ENCODE measurements at places on chromosomes 3 and 15.
A peak's percentile ranks its signal among the peaks of the same experiment; 100 is the strongest.

GRCh38 chr3:8307545-8308110 lies 194.0 kb upstream of the LMCD1 start:
- no peak for DNase-seq
- H3K27ac ChIP-seq: no peak overlapping the region
- H3K4me1 ChIP-seq: peaks cover 4% of the 10 kb centered on the region
- no peaks in the 10 kb centered on the region for H3K27me3 ChIP-seq
- peaks cover 5% of the 10 kb centered on the region for H3K36me3 ChIP-seq

GRCh38 chr3:13655061-13655913 lies 106.4 kb downstream of the FBLN2 start:
- H3K27ac ChIP-seq: no peak overlapping the region
- H3K4me1 ChIP-seq: no peaks in the 10 kb centered on the region
- H3K36me3 ChIP-seq: no peaks in the 10 kb centered on the region

GRCh38 chr3:141434255-141434654 lies 52.6 kb upstream of the RASA2 start:
- no peak for DNase-seq
- no peak overlapping the region for H3K4me3 ChIP-seq
- H3K27ac ChIP-seq: no peak overlapping the region
- no peaks in the 10 kb centered on the region for H3K27me3 ChIP-seq
- H3K4me1 ChIP-seq: no peaks in the 10 kb centered on the region
- no peaks in the 10 kb centered on the region for H3K36me3 ChIP-seq

DNA sequence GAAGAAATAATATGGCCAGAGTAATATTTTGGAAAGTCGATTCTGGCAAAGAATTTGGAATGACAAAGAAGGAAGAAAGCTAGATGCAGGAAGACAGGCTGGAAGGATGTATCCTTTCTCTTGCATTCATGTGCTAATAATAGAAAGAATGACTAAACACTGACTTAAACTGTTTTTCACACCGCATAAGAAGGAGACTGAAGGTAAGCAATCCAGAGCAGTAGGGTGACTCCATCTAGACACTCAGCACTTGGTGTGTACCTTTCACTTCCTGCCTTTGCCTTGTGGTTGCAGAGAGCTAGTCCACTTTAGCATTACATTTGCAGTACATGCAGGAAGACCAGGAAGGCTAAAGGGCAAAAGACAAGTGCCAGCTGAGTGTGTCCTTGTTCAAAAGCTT lies 234.6 kb downstream of the RBMS3 start:
- H3K4me1 ChIP-seq: peaks cover 9% of the 10 kb centered on the region
- H3K36me3 ChIP-seq: no peaks in the 10 kb centered on the region
- H3K27me3 ChIP-seq: no peaks in the 10 kb centered on the region
- peak overlapping the region; percentile 36 for H3K27ac ChIP-seq

- no peak overlapping the region for H3K4me3 ChIP-seq
- no peak overlapping the region for H3K27ac ChIP-seq
- no peaks in the 10 kb centered on the region for H3K27me3 ChIP-seq
- no peaks in the 10 kb centered on the region for H3K36me3 ChIP-seq
- no peaks in the 10 kb centered on the region for H3K4me1 ChIP-seq
Observed at GRCh38 chr3:39011191-39011736, 40.5 kb downstream of the SCN11A start.

- DNase-seq: no peak
- no peak overlapping the region for H3K4me3 ChIP-seq
- no peaks in the 10 kb centered on the region for H3K36me3 ChIP-seq
Observed at GRCh38 chr3:13858768-13859520, 20.9 kb downstream of the WNT7A start.

- no peak overlapping the region for H3K4me3 ChIP-seq
- no peaks in the 10 kb centered on the region for H3K36me3 ChIP-seq
- no peaks in the 10 kb centered on the region for H3K27me3 ChIP-seq
Observed at GRCh38 chr15:94253742-94254141, 22.4 kb downstream of the MCTP2 start.

DNA sequence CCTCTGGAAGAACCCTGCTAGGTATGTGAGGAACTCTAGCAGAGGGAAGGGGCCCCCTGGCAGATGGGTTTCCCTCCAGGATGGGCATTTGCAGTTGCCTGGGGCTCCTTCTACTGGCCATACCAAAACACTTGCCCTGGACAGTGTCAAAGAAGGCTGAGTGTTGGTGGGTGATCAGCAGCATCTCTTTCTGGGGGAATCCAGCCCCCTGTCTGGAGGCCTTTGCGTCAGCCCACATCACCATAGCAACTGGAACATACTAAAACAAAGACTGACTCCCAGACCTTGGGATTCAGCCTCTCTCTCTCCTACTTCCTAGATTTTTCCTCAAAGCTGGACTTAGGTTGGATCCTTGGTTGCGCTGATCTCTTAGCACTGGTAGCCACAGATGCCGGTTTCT lies 8.1 kb downstream of the CEMIP start:
- H3K27me3 ChIP-seq: no peaks in the 10 kb centered on the region
- H3K4me3 ChIP-seq: no peak overlapping the region
- H3K4me1 ChIP-seq: no peaks in the 10 kb centered on the region
- DNase-seq: peak; percentile 45

DNA sequence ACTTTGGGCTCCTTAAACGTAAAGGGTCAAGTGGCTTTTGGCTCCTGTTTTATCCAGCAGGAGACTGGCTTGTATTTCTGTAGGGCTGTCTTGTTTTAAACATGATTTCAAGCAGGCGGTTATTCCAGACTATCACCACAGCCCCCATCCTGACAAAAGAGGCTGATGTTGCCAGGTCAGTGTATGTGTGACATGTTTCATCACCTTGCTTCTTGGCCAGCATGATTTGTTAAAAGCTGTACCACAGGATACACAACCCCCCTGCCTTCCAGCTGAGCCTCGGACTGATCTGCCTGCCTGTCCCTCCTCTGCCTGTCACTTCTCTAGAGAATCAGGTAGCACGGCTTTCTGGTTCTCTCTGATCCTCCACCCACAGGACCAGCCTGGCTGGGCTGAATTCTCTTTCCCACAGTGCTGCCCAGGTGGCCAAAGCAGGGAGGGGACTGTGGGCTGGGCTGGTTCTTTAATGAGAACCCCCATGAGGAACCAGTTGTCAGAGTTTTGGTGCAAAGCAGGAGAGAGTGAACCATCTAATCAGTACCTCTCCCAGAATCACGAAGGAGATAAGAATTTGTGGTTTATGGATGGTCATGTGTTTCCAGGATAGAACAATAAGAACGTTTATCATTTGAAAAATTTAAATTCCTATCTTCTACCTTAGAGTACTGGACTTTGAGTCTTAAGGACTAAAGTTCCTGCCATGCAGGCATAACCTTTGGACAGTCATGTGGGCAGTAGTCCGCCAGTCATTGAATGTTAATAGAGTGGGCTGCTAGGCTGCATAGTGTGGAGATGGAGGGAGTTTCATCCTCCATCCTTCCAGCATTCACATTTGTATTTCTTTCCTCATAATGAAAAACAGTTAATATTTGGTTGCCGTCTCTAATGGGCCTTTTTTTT lies 8.8 kb downstream of the ABHD6 start:
- no peak overlapping the region for H3K4me3 ChIP-seq
- no peaks in the 10 kb centered on the region for H3K4me1 ChIP-seq
- H3K27me3 ChIP-seq: no peaks in the 10 kb centered on the region
- no peak for DNase-seq

GRCh38 chr15:36898536-36899126 lies 201.7 kb downstream of the MEIS2 start:
- no peaks in the 10 kb centered on the region for H3K36me3 ChIP-seq
- no peak overlapping the region for H3K27ac ChIP-seq
- H3K27me3 ChIP-seq: no peaks in the 10 kb centered on the region
- H3K4me3 ChIP-seq: peak overlapping the region; percentile 56

- no peaks in the 10 kb centered on the region for H3K4me1 ChIP-seq
- no peak overlapping the region for H3K4me3 ChIP-seq
- no peaks in the 10 kb centered on the region for H3K27me3 ChIP-seq
- no peak for DNase-seq
Observed at GRCh38 chr15:39165020-39165706, 415.7 kb upstream of the THBS1 start.

DNA sequence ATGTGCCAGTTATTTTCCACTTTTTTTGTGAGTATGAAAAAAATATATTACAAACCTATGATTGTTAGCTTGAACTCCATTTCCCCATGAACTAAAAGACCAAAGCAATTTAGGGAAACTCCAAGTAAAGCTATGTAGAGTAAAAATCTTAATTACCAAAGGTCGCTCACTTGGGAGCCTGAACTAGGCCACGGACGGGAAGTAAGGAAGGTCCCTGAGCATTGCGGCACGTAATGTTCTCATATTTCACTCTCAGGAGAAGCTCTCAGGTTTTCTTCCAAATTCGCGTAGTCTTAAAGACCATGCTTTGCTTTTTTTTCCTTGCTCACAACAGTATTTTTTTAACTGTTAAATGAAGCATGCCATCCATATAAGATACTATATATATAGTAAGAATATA lies 215.3 kb upstream of the RARB start:
- no peak for DNase-seq
- no peak overlapping the region for H3K4me3 ChIP-seq
- no peaks in the 10 kb centered on the region for H3K27me3 ChIP-seq
- no peaks in the 10 kb centered on the region for H3K4me1 ChIP-seq

DNA sequence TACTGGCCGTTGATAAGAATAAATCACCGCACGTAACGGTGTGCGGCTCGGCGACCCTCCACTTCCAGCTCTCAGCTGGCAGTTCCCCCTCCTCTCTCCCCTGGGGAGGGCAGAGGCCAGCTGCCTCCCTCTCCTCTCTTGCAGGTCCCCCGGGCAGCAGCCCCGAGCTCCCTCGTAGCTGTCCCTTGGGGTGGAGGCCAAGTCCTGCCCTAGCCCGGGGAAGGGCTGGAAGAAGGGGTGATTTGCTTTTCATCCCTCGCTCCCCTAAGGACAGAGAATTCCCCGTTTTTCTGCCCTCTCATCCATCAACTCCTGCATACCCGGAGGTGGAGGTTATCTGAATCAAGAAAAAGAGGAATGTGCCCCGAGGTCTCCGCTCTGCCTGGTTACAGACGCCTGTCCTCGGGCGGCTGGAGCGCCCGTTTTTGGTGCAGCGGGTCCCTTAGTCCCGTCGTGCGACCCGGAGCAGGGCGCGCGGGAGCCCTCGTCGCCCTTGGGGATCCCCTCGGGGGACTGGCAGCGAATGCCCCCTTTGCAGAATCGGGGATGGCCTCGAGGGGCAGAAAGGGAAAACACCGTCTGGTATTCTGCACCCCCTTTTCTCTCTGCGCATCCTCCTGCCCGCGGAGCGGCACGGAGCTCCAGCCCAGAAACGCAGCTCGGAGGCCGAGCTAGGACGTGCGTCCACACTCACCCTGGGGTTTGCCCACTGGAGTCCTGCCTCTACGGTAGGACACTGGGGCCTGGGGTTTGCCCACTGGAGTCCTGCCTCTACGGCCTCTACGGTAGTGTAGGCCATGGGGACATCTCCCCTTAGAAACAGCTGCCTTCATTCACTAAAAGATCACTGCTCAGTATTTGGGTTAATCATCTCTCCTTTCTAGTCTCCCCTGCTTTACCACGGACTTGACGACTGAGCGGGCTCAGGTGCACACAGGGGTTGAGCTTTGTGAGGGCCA lies 2.2 kb downstream of the PTPRG start:
- no peaks in the 10 kb centered on the region for H3K27me3 ChIP-seq
- H3K4me3 ChIP-seq: peak overlapping the region; percentile 96
- H3K4me1 ChIP-seq: peaks cover 10% of the 10 kb centered on the region
- H3K36me3 ChIP-seq: peaks cover 28% of the 10 kb centered on the region

GRCh38 chr15:88341006-88341405 lies 84.5 kb upstream of the NTRK3 start:
- H3K36me3 ChIP-seq: no peaks in the 10 kb centered on the region
- no peak overlapping the region for H3K4me3 ChIP-seq
- H3K4me1 ChIP-seq: no peaks in the 10 kb centered on the region
- no peak overlapping the region for H3K27ac ChIP-seq
- DNase-seq: no peak

GRCh38 chr3:154971771-154972326 lies 108.3 kb upstream of the MME start:
- no peaks in the 10 kb centered on the region for H3K27me3 ChIP-seq
- H3K36me3 ChIP-seq: no peaks in the 10 kb centered on the region
- no peak for DNase-seq

DNA sequence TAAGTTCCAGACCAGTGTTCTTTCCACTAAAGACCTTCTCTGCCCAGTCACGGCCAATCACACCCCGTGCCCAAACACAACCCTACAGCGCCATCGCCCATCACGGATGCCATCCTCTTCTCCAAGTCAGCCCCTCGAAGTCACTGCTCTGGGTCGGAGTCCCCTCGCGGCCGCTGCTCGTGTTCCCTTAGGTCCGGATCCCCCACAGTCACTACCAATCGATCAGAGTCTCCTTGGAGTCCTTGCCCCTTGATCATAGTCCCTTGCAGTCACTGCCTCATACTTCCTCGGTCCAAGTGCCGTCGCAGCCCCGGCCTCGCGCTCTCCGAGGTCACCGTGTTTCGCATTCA lies 461 bp downstream of the PCYT1A start:
- no peaks in the 10 kb centered on the region for H3K27me3 ChIP-seq
- H3K4me3 ChIP-seq: peak overlapping the region; percentile 99

DNA sequence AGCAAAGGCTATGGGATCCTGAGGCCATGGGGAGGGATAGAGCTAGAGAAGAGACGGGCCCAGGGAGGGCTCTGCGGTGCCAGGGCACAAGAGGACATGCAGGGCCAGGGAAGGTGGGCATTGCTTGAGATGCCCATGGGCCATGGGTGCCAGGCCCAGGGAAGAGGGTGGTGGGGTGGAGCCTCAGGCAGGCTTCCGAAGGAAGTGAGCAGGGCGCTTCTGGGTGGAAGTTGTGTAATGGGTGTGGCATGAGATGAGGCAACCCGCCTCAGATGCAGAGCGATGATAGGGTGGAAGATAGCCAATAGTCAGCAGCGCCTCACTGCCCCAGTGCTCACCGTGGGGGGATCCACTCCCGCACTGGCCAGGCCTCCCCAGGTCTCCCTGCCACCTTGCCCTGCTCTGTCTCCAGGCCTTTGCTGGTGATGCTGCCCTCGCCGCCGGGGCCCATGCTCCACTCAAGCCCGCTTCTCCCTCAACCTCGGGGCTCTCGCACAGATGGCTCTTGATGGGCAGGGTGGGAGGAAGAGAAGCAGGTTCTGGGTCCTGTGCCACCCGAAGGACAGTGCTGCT lies 51.4 kb downstream of the DNAJB8 start:
- H3K27ac ChIP-seq: no peak overlapping the region
- H3K4me1 ChIP-seq: no peaks in the 10 kb centered on the region
- no peak overlapping the region for H3K4me3 ChIP-seq
- H3K36me3 ChIP-seq: peaks cover 5% of the 10 kb centered on the region

GRCh38 chr3:184284696-184285095 lies 8.9 kb downstream of the ECE2 start:
- no peaks in the 10 kb centered on the region for H3K4me1 ChIP-seq
- DNase-seq: peak; percentile 88
- no peaks in the 10 kb centered on the region for H3K36me3 ChIP-seq
- peak overlapping the region; percentile 55 for H3K4me3 ChIP-seq

DNA sequence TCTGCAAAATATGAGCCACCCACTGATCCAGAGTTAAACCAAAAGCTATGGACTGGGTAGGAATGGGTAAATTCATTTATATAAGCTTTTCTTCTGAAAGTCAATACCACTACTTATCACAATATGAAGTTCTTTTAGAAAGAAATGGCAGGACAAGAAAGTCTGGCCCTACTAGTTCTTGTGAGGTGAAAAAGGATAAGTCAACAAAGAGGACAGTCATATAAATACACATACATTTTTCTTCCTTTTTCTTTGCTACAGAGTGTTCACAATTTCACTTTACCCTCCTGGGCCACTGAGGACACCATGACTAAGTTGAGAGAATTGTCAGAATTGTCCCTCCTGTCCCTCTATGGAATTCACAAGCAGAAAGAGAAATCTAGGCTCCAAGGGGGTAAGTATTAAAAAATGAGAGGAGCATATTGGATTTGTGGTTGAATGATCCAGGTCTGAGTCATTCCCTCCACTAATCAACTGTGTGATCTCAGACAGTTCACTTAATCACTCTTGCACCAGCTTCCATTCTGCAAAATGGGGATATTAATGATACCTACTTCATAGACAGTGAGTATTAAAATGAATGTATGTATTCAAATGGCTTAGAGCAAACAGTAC lies 27.6 kb downstream of the ACP3 start:
- H3K36me3 ChIP-seq: no peaks in the 10 kb centered on the region
- H3K4me3 ChIP-seq: no peak overlapping the region
- DNase-seq: no peak
- no peaks in the 10 kb centered on the region for H3K27me3 ChIP-seq
